ENCODE measurements at places on chromosomes 13 and 19.

- DNase-seq = no peak
These were observed 290.0 kb downstream of the KCTD12 start for GRCh38 chr13:76596216-76596615.

DNA sequence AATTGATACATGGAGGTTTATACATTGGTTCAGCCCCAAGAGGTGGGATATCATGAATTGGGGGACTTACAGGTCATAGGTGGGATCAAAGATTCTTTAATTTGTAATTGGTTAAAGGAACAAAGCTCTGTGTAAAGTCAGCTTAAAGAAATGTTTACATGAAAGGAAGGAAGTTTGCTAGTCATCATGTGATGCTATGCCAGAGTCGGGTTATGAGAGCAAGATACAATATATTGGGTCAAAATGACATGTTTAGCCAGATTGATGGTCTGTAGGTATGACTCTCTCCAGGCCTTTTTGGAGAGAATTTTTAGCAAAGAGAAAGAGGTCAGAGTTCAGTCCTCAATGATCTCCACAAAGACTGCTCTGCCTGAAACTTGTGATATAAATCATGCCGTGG lies 5.3 kb upstream of the CYSLTR2 start:
- DNase-seq = no peak

DNA sequence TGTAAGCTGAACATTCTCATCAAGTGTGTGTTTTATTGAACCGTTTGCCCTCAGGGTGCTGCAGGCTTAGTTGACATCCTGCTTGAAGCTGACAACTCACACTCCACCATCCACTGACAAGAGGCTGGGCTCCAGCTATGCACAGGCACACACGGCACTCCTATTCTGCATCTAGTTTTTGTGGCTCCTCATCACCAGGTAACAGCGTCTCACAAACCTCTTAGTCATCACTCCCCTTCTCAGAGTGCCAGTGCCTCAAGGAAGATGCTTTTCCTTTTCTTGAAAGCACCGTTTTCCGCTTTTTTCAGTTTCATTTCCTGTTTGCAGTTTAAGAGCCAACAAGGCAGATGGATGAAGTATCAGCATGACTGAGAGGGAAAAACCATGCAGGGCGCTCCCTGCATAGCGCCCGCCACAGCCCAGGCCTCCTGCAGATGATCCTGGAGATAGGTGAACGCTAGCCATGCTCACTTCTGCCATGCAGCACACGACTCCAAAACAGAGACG lies 491.2 kb downstream of the COG6 start:
- DNase-seq = no peak

DNA sequence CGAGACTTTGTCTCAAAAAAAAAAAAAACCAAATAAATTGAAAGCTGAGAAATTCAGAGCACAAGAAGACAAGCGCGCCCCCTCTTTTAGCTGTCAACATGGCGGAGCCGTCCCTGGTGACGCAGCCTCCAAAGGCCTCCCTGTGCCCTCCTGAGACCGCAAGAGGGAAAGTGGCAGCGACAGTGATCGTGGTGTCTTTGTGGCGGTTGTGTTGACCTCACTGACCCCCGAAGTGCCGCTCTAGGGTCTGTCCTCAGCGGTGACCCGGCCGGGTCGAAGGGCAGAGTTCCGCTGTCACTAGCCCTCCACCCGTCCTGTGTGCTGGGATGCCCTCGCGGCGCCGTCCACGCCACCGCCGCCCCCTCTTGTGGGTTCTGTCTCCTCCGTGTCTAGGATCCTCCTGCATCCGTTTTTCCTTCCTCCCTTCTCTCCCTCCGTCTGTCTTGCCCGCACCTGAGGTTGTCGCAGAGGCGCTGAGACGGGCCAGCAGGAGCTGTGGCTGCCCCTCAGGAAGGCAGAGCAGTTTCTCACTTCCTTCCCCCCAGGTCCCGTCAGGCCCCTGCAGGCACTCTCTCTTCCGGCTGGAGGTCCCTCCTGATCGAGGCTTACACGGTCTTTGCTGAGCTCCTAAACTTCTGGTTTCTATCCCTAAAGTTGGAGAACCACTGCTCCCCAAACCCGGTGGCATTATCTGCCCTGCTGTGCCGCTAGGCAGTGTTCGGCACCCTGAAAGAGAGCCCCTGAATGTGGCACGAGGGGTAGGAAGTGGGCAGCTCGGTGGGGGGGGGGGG lies 7.2 kb downstream of the UHRF1 start:
- peak; percentile 80 for DNase-seq

DNA sequence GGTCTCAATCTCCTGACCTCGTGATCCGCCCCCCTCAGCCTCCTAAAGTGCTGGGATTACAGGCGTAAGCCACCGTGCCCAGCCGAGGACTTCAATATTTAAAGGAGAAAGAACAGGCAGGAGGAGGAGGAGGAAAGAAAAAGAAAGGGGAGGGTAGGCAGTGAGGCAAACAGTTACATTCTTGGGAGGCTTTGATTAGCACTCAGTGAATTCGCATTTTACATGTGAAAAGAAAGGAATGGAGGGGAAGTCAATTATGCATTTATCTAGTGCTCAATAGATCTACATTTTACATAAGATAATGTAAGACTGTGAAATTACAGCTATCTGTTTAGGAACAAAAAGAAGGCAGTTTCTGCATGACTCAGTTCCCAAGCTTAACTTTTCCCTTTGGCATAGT lies 30.9 kb upstream of the CXCL17 start:
- no peak for DNase-seq

DNA sequence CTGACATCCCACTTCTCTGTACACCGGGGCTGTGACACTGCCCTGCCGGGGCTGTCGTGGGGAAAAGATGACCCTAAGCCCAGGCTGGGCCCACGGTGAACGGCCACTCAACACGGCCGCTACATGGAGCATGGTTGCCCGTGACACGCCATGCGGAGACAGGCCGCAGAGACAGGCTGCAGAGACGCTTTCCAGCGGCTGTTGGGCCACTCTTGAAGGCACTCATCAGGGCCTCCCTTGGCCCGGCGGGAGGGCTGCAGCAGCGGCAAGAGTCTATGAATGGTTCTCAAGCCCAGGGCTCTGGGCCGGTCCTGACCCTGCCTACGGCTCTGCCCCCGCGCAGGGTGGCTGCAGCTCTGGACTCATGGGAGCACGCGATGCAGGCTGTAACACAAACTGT lies 22.1 kb downstream of the ADPRHL1 start:
- no peak for DNase-seq

DNA sequence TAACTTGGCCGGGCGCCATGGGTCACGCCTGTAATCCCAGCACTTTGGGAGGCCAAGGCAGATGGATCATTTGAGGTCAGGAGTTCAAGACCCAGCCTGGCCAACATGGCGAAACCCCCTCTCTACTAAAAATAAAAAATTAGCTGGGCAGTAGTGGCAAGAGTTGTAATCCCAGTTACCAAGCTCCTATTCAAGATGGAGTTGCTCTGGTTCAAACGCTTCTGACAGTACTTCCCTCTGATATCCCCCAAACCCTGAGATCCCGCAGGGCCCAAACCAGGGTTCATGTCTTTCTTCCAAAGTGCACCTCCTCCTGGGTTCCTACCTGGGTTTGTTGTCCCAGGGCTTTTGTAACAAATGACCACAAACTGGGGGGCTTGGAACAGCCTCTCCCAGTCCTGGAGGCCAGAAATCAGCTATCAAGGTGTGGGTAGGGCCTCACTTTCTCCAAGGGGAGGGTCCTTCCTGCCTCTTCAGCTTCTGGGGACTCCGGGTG lies 13.7 kb downstream of the CELF5 start:
- no peak for DNase-seq

GRCh38 chr19:497491-497868 lies 1.2 kb downstream of the MADCAM1 start:
- DNase-seq = no peak

- no peak for DNase-seq
These were observed 839 bp downstream of the ESD start for GRCh38 chr13:46796129-46796514.

GRCh38 chr13:110042253-110042950 lies 256.0 kb upstream of the IRS2 start:
- no peak for DNase-seq

GRCh38 chr19:16034958-16035560 lies 41.2 kb upstream of the TPM4 start:
- DNase-seq = no peak

- DNase-seq = no peak
These were observed 7.9 kb upstream of the HSH2D start for GRCh38 chr19:16135430-16136127.

DNA sequence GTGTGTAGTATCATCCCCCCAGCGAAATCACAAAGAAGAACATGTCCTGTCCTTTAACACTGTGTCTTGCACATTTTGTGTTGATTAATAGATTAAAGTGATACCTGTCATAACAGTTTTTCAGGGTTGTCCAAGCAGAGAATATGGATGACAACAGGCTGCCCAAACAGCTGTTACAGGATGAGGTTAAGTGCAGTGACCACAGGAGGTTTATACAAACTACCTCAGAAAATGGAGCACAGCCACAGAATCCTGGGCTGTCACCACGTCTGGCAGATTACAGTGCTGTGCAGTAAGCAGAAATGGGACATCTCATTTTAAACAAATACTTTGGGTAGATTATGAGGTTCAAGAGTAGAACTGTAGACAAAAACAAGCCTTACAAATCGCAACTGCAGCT lies 575.6 kb downstream of the DCT start:
- no peak for DNase-seq

GRCh38 chr19:11100049-11100448 lies 10.8 kb downstream of the LDLR start:
- DNase-seq = no peak

DNA sequence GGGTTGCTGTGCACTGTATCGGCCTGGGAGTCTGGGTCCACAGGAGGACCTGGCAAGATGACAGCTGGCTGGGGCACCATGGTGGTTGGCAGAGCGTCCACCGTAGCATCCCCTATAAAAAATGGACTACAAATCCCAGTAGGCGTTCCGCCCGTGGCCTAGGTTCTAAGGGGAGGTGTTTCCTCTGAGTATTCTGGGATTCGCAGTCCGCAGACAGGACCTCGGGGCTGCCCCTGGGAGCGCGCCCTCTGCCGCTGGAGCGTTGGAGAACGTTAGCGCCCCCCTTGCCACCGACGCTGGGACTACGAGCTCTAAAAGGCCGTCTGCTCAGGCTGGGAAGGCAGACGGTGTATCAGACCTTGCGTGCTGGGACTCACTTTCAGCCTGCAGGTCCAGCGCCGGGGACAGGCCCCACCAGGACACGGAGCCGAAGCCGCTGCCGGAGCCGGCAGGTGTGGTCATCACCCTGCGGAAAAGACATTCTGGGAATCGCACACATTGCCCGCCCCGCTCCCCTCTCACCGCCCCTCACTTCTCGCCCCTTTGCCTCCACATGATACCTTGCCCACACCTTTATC lies 372 bp downstream of the DNAAF3 start:
- peak; percentile 50 for DNase-seq

DNA sequence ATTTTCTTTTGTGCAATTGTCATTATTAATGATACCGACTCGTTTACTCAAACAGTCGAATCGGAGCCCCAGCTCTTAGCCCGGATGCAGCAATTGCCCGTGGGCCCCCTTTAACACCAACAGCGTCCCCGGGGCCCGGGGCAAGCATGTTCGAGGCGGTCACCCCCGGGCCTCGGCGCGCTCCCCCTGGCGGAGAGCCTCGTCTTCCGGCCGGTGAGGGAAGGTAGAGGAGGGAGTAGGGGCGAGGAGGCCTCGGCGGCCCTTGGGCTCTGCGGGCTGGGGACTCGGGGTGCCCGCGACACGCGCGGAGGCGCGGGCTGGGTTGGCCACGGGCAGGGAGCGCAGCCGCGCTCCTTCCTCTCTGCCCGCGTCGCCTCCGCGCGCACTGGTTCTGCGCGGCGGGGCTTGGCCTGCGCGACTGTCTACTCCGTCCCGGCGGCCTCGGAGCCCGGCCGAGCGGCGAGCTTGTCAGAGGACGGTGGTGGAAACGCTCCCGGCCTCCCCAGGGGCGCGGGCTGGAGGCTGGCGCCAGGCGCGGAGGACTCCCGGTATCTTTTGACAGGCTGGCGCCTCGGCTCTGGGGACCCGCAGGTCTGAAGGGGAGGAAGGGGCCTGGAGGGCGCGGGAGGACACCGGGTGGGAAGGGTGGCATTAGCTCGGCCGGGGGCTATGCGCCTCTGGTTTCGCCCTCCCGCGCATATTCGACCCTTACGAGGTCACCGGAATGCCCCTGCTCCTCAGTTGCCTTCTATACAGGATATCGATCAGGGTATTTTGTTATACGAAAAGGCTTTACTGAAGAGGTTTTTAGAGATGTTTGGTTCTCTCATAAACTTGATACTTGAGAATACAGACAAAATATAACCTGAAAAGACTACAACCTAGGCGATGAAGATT lies 1.5 kb downstream of the BIVM start:
- peak; percentile 69 for DNase-seq

GRCh38 chr13:25827831-25828465 lies 223.9 kb downstream of the SHISA2 start:
- no peak for DNase-seq

DNA sequence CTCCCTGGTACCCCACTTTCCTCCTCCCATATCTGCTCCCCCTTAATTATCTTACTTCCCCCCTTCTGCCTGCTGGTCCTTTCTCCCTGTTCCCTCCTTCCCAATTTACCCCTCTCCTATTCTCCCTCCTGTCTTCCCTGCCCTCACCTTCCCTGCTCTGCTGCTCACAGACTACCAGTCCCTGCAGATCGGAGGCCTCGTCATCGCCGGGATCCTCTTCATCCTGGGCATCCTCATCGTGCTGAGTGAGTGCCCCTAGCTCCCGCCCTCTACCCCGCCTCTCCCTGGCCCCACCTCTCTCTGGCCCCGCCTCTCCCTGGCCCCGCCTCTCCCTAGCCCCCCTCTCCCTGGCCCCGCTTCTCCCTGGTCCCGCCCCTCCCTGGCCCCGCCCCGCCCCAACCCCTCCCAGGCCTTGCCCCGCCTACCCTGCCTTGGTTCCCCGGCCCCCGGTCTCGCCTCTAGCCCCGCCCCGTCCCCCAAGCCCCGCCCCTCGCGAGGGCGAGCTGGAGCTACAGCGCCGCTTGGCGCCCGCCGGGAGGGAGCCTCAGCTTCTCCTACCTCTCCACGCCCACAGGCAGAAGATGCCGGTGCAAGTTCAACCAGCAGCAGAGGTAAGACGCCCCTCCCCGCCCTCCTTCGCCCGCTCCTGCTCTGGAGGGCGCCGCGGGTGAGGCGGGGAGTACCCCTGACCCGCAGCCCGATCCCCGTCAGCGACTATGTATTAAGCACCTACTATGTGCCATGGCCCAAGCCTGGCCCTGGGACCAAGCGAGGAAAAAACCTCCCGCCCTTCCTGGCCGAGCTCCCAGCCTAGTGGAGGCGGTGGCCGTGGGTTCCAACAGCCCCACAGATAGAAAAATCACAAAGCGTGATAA lies 1.9 kb upstream of the FXYD7 start:
- peak; percentile 32 for DNase-seq

DNA sequence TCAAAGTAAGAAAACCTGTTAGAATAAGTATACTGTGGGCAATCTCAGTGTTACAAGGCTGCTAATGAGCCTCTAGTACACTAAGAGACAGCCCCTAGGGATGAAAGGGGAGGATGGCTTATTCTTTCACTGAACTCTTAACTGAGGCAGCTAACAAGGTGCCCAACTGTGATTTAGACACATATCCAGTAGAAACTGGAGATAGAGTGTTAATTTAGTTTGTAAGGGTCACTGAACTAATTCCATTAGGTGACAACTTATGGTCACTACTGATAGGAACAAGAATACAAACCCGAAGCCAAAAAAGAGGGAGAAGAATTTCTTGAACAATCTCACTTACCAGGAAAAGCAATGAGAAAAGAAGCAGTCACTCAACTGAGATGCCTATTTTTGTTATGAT lies 1010.6 kb downstream of the PCDH9 start:
- DNase-seq = no peak
